ENCODE measurements at places on chromosomes 12 and 14. TPM values are rescaled to one million over a fixed set of nuclear protein-coding genes. Genes with fewer than 3 reads are reported as not detected.

Gene ABHD4
- 158 TPM for total RNA-seq

Gene RPS29
- 3,974 TPM for total RNA-seq

Gene GATC
- total RNA-seq: 20.9 TPM

Gene SLC15A5
- not detected for total RNA-seq

Gene CRIP2
- 114 TPM for total RNA-seq

Gene TPH2
- total RNA-seq: 2.2 TPM

Gene SYNDIG1L
- total RNA-seq: 0.25 TPM

Gene TEX52
- total RNA-seq: 4.7 TPM

GRCh38 chr14:62453226-62453625 is 592.0 kb downstream of the KCNH5 start:
- DNase-seq: no peak

DNA sequence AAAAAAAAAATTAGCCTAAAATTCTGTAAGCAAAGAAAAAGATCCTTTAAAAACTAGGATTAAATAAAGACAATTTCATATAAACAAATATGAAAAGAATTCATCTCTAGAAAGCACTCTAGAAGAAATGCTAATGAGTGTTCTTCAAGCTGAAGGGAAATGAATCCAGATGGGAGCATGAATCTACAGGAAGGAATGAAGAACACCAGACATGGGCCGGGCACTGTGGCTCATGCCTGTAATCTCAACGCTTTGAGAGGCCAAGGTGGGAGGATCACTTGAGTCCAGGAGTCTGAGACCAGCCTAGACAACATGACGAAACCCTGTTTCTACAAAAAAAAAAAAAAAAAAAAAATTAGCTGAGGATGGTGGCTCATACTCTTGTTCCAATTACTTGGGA is 297.2 kb downstream of the FBXL14 start:
- DNase-seq: no peak

GRCh38 chr14:32896979-32897697 is 41.5 kb upstream of the NPAS3 start:
- DNase-seq: no peak

- DNase-seq: no peak
Observed at GRCh38 chr14:69951263-69951662, 72.0 kb downstream of the SMOC1 start.

- DNase-seq: no peak
Observed at GRCh38 chr14:105213361-105213760, 32.2 kb upstream of the NUDT14 start.

DNA sequence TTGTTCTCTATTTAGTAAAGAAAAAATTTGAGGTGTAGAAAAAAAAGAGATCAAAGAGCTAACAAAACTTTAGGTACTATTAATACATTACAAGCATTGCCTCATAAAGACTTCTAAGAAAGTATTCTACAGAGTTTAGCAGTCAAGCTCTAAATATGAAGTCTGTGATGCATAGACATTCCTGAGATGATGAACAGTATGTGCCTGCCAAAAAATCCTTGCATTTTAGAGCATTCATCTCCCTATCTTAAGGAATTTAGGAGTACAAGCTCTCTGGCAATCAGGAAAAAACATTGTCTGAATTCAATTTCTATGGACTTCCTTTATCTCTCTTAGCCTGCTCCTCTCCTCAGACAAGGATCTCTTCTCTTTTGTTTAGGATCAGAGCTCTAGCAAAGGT is 202.6 kb upstream of the LRFN5 start:
- no peak for DNase-seq

DNA sequence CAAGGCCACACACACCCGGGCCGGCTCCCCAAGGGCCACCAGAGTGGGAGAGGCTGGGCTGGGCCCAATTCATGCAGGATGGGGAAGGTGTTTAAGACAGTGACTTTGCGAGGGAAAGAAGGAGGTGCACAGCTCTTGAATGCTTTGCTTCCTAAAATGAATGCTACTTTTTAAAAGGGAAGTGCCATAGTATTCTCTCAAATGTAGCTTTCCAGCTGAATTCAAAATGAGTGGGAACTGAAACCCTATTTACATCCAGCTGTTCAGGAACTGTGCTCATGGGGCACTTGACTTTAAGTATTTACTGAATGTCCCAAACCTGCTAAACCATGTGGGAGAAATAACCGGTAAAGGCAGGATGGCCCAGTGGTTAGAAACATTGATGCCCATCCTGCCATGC is 7.6 kb downstream of the ITPK1 start:
- DNase-seq: no peak

DNA sequence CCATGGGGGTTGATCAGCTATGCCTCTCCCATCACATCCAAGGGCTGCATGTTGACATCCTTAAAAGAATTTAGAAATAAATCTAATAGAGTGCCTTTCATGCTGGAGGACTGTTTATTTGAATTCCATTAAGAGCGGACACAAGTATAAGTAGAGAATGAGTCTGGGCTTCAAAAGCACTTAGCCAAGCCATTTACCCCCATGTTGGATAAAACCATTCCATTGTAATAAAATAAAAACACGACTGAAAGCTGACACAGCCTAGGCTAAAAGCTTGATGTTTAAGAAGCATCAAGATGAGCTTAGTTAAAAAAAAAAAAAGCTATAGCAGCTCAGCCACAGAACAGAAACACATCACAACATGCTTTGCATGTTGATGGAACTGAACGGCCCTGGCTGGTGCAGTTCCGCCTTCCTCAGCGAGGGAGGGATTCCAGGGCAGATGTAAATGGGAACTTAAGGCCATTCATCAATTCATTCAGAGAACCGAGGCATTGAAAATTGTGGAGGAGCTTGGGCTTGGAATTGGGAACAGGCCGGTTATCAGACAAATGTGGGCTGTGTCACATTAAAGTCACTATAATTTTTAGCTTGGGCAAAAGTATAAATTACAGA is 41.2 kb downstream of the TMEM132D start:
- DNase-seq: no peak

GRCh38 chr14:105203057-105203531 is 22.0 kb upstream of the NUDT14 start:
- peak; percentile 78 for DNase-seq

- DNase-seq: no peak
Observed at GRCh38 chr14:102390064-102390855, 27.5 kb downstream of the TECPR2 start.

DNA sequence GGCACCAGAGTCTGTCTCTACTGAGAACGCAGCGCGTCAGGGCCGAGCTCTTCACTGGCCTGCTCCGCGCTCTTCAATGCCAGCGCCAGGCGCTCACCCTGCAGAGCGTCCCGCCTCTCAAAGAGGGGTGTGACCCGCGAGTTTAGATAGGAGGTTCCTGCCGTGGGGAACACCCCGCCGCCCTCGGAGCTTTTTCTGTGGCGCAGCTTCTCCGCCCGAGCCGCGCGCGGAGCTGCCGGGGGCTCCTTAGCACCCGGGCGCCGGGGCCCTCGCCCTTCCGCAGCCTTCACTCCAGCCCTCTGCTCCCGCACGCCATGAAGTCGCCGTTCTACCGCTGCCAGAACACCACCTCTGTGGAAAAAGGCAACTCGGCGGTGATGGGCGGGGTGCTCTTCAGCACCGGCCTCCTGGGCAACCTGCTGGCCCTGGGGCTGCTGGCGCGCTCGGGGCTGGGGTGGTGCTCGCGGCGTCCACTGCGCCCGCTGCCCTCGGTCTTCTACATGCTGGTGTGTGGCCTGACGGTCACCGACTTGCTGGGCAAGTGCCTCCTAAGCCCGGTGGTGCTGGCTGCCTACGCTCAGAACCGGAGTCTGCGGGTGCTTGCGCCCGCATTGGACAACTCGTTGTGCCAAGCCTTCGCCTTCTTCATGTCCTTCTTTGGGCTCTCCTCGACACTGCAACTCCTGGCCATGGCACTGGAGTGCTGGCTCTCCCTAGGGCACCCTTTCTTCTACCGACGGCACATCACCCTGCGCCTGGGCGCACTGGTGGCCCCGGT is at the start of gene PTGDR:
PTGDR (plus strand) TSS at position 198 of the 778 bp plus-strand sequence; CDS start at position 315, 117 bp downstream.
- DNase-seq: peak; percentile 25

GRCh38 chr12:131682510-131682895 is 28.4 kb upstream of the SFSWAP start:
- no peak for DNase-seq

- no peak for DNase-seq
Observed at GRCh38 chr14:34137001-34137745, 186.3 kb upstream of the EGLN3 start.

GRCh38 chr12:111926631-111927030 is 84.6 kb downstream of the MAPKAPK5 start:
- no peak for DNase-seq

DNA sequence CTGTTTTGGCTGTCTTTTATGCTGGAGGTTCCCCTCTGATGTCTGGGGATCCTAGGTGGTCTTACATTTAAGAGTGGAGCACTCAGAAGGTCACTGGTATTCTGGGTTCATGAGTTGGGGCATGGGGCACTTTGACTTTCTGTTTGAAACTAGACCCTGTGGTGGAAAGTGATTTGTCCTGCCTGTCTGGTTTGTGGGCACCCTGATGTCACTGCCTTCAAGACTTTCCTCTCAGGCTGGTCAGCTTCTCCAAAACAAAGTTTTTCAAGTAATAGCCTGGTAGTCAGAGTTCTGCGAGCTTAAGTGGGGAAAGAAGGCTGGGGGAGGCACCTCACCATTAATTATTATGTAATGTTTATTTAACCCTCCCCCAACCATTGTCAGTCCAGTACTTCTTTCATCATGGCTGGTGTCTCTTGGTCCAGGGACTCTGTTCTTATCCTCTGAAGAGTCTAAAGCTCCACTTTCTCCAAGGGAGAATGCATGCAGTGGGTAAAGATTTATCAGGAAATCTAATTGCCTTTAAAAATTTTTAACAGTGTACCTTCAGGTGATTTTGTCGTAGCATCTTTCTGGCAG is 35.3 kb downstream of the ZC3H14 start:
- no peak for DNase-seq

DNA sequence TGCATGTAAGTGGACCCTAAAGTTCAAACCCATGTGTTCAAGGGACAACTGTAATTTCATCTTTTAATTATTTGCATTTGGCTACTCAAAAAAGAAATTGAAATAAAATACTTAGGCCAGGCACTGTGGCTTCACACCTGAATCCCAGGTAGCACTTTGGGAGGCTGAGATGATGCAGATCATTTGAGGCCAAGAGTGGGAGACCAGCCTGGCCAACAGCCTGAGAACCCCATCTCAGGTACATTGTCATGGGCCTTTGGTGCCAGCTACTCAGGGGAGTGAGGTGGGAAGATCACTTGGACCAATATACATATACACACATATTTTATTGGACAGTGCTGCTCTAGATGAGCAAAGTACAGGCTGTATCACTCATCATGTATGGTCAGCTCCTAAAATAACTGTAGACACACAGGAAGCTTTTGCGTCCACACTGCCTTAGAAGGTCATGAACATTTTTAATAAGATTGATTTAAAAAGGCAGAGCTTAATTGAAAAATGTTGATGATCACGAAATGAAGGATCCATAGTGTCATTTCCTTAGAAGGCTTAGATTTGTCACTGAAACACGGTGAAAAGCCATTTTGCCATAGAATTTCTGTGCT is 2.5 kb upstream of the ZCCHC8 start:
- no peak for DNase-seq

- no peak for DNase-seq
Observed at GRCh38 chr14:76501156-76501720, 125.3 kb downstream of the ESRRB start.

DNA sequence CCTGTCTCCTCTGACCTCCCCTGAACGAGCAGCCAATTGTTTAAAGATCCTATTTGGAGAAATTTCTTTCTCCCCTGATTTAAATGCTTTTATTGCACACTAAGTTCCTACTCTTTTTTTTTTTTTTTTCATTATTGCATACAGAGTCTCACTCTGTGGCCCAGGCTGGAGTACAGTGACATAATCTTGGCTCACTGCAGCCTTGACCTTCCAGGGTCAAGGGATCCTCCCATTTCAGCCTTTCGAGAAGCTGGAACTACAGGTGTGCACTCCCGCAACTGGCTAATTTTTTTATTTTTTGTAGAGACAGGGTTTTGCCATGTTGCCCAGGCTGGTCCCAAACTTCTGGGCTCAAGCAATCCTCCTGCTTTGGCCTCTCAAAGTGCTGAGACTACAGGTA is 5.2 kb upstream of the P2RX7 start:
- no peak for DNase-seq

DNA sequence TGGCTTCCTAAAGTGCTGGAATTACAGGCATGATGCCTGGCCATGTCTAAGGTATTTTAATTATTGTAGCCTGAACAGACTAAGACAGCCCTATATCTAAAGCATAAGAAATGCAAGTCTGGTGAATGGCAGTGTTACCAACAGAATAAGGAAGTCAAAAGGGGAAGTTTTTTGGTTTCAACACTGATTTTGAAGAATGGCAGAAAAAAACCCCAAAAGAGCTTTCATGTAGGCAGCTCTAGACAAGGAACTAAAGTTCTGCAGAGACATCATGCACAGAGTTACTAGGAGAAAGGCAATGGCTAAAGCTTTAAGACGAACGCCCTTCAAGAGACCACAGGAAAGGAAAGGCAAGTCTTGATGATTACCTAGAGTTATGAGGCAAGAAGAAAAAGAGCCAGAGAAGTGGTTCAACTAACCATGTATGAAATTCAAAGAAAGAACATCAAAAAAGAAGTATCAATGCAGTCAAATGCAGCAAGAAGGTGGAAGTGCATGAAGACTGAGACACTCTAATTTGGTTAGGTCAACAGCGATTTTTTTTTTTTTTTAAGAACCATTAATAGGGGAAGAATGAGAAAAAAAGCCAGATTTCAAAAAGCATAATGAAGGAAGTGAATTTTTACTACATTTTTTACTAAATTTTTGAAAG is 50.8 kb downstream of the RPS6KA5 start:
- no peak for DNase-seq

DNA sequence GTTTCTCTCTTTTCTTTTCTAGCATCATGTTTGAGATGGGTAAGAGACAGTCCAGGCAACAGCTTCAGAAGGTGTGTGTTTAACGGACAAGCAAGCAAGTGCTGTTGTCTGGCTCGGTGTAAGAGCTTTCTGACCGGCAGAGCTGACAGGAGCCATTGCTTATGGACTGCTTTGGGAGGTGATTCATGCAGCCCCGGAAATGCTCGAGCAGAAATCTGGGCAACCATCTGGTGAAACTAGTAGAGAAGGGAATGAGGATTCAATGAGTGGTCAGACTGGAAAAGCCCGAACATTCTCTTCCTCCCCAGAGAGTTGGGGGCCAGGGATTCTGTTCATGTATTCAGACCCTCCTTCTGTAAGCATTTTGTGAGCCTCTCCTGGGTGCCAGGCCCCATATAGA is 24.4 kb downstream of the TUNAR start:
- no peak for DNase-seq

DNA sequence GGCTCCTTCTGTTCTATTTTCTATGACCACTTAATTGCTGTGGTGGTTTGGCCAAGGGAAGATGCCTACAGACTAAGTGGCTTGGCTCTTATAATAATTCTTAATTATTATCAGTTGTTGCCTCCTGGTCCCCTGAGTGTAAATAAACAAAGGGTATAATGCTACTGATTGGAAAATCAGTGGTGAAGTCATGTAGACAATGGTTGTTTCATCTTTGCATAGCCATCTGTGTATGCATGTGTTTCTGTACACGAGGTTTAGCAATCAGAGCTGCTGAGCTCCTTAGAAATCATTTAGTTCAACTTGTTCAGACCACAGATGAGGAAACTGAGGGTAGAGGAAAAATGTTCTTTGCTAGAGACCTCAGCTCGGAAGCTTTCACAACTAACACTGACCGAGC is 152.2 kb downstream of the STXBP6 start:
- no peak for DNase-seq
